NCI-H1417 treated with DMSO at 0.1 percent for 48 hours (cell line): ENCODE measurements at places on chromosomes 1 and 21.

- DNase-seq = no peak
These were observed 25.2 kb downstream of the B3GALT5 start for GRCh38 chr21:39637971-39638240.

DNA sequence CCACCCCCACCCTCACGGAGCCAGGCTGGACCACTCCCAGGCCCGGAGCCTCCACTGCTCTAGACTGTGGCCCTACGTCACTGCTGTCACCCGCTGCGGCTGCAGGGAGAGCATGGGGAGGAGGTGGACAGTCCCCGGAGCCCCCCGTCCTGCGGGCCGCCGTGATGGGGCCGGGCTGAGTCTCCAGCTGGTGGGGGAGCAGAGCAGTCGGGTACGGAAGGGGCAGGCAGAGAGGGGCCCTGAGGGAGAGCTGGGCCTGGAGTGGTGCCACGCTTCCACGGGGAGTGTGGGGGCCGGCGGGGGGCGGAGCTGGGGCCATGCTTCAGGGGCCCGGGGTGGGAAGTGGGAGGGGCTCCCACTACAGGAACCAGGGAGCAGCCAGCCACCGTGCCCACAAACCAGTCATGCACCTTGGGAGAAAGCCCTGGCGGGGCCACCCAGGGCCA lies 98.9 kb upstream of the KCNK1 start:
- no peak for DNase-seq

- DNase-seq = no peak
These were observed 60.6 kb upstream of the LMO4 start for GRCh38 chr1:87268111-87268510.

- DNase-seq = no peak
These were observed 231.3 kb upstream of the VAMP3 start for GRCh38 chr1:7539769-7540175.

DNA sequence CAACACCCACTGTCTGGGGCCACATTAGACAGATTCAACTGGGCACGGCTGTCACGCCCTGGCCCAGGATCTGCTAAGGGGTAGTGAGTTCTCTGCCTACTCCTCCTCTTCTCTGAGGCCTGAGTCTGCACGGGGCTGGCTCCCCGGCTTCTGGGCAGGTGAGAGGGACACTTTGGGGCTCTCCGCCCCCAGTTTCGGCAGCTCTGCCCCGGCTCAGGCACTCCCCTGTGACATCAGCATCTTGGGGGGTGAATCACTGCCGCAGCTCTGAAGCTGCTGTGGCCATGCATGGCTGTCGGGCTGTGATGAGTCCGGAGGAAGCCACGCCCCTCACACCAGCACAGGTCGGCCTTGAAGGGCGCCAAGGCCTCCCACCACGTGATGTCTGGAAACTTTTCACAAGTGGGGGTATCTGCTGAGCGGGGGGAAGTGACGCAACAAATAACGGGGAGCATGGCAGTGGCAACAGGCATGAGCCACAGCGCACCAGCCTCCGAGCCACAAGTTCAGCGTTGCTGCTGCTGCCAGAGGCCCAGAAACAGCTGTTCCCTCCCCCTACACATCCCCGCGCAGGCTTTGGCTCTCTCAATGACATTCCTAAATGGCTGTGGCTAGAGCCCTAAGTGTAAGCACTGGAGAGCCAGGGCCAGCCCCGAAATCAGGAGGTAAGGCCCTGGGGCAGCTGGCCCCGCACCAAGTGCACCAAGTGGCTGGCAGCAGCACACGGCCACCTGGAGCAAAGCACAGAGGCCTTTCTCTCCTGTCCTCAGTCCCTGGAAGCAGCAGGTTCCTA lies 26.3 kb downstream of the ZBTB17 start:
- DNase-seq = no peak

- DNase-seq = no peak
These were observed 39.9 kb upstream of the TP53BP2 start for GRCh38 chr1:223885614-223886013.

DNA sequence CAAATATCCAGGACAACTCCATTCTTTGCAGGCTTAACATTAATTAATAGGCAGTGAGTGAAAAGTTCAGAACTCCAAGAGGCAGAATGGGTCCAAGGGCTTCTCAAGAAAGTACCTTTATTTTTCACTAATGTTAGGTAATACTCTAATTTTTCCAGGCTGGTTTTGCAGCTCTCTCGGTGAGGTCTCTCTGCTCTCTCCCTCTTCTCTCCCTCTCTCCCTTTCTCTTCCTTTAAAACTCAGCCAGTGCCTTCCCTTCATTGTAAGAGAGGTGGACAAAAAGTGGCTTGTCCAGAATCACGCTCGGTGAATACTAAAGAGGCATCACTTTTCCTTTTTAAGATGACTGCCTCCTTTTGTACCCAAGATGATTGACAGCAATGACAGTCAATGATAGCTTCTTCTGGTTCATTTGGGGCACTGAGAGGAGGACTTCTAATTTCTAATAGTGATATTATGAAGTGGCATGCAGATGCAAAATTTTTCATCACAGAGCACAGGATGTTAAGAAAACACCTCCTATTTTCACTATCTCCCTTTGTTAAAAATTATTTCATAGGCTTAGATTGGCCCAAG lies 1.3 kb upstream of the CHI3L1 start:
- no peak for DNase-seq

- no peak for DNase-seq
These were observed 124.1 kb downstream of the OMA1 start for GRCh38 chr1:58422436-58422835.

DNA sequence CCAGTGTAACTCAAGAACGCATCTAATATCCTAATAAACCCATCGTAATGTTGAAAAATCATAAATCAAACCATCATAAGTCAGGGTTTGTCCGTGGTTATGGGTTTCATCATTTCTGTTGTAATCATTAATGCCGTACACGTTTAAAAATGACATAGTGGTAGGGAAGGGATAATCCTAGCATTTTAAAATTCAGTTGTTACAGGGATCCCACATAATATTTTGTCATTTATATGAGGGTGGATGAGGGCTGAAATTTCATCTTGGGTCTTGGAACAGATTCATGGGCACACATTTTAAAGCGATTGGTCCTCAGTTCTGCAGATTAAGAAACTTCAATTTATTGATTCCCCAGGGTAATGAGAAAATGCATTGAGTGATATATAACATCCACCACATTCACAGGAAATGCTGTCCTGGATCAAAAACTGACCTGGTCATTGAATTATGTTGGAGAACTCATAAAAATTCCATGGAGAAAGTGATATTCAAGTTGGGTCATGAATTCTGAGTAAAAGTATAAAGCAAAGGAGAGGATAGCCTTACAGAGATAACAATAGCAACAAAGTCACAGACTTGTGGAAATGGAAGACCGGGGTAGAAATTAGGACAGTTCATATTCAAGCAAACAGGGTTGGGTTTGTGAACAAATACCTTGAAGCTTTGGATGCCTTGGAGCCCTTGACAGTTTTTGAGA lies 1527.3 kb upstream of the TPTE start:
- DNase-seq = no peak

- DNase-seq = no peak
These were observed 494.7 kb downstream of the SMYD3 start for GRCh38 chr1:246012341-246012740.

GRCh38 chr1:79255421-79255820 lies 248.9 kb upstream of the ADGRL4 start:
- no peak for DNase-seq

- DNase-seq = no peak
These were observed 167.3 kb downstream of the FASLG start for GRCh38 chr1:172826096-172826741.

DNA sequence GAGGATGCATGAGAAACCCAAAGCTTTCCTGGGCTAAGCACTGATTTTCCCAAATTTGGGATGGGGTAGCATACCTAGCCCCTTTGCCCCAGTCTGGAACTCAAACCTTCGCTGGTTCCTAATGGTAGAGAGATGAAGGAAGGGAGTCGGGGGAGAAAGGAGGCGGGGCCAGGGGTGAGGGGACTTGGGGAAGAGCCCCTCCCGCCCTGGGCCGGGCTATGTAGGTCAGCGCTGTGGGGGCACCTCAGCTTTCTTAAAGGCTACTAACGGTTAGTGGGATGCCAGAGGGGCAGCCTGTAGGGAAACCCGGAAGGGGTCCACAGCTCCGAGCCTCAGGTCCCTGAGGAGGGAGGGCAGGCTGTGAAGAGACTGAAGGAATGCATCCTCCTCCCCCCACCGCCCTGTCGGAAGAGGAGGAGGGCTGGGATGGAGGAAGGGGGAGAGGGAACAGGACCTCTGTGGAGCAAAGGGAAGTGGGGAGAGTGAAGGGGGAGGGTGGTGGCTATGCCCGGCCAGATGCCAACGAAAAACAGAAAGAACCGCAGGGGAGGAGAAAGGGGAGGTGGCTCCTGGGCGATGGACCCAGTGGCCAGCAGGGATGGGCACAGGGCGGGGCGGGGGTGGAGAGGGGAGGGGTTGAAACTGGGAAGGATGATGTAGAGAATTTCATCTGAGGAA lies 1.3 kb downstream of the CADM3 start:
- no peak for DNase-seq

DNA sequence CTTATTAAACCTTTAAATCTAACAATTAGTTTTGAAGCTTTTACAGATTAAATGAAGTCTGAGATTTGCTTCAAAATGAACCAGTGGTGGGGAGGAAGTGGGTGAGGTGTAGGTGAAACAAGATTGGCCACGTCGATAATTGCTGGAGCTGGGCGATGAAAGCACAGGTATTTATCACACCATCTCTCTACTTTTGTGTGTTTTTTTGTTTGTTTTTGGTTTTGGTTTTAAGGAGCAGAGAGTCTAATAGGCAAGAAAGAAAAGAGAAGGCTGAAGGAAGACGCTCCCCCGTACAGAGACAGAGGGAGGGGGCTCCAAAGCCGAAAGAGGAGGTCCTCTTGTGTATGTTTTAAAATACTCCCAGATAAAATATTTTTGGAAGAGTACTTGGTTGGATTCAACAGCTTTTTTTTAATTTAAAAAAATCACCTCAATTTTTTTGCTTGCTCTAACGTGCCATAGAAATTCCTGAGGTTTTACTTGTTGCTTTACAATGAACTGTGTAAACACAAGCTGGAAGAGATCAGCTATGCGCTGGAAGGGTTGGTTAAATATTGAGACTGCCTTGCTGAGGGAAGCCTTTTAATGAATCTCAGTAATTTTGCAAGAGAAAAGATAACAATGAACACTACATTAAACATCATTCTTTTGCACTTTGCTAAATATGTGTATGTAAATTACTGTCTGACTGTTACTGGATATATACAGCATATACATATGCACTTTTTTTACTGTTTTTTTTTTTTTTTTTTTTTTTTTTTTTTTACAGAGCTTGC lies 6.7 kb upstream of the LGALS8 start:
- DNase-seq = no peak

GRCh38 chr21:41839387-41840000 lies 39.6 kb downstream of the PRDM15 start:
- no peak for DNase-seq

GRCh38 chr1:239723776-239724367 lies 337.5 kb downstream of the CHRM3 start:
- no peak for DNase-seq

- no peak for DNase-seq
These were observed 17.1 kb upstream of the UBXN10 start for GRCh38 chr1:20168564-20169491.

DNA sequence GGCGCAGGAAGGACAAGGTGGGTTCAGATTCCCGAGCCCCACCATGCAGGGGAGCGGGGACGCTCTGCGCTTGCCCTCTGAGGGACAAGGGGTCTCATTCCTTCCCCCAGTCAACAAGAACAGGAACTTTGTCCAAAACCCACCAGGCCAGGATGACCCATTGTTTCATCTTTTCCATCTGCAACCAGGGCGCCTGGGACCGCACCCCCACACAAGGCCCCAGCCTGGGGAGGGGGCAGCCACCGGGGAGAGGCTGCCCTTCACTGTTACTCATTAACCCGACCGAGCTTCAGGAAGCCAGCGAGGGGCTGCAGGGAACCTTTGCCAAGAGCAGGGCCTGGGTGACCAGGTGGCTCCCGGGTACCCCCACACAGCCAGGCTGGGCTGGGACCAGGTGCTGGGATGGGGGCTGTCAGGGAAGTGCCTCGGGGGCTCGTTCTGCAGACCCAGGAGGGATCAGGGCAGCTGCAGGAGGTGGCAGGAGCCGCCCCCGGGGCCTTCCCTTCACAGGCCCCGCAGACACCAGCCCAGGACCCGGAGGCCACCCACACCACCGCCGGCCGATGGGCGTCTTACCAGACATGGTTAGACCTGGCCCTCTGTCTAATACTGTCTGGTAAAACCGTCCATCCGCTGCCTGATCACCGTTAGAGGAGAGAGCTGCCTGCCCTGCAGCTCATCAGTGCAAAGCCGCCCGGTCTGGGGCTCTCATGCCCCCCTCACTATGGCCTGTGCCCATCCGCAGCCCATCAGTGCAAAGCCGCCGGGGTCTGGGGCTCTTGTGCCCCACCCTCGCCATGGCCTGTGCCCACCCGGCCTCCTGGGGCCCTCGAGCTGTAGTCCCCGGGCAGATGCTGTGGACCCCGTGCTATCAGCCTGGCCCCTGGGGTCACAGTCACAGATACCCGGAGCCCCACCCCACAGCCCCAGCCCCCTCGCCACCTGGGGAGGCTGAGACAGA lies 4.9 kb upstream of the TTLL10 start:
- no peak for DNase-seq
